Muscle of leg (tissue), 16 donors: ENCODE measurements at places on chromosomes 4 and X. TPM values are rescaled to one million over a fixed set of nuclear protein-coding genes. Genes with fewer than 3 reads are reported as not detected.

Gene STOX2
- total RNA-seq, result 7.3 TPM

Gene XAGE1A
- total RNA-seq, result not detected

Gene DCAF12L1
- total RNA-seq, result 1.8 TPM

Gene CABS1
- total RNA-seq, result not detected

DNA sequence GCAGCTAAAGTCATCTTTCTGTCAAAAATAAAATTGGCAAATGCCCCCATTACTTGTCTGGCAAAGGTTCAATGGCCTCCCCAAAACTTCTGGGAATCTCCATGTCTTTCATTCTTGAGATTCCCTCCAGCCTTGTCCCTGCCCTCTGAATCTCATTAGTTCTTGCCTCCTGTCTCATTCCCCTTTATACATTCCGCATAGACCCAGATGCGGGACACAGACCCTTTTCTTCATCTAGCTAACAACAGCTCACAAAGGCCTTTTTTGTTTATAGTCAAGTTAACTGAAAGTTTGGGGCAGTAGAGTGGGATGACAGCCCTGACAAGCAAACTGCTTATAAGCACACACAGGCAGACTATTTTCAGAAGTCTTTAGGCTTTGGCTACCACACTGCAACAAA lies 306.1 kb upstream of the FAM241A start:
- DNase-seq, result peak; percentile 11

GRCh38 chr4:119116925-119117900 lies 18.4 kb upstream of the MYOZ2 start:
- no peak for DNase-seq

GRCh38 chr4:119281393-119281792 lies 40.5 kb downstream of the FABP2 start:
- DNase-seq, result no peak
